ENCODE measurements at places on chromosomes 11 and 22. TPM values are rescaled to one million over a fixed set of nuclear protein-coding genes. Genes with fewer than 3 reads are reported as not detected.

GRCh38 chr11:112617977-112618826, 343.0 kb upstream of the NCAM1 start:
- DNase-seq, result no peak

DNA sequence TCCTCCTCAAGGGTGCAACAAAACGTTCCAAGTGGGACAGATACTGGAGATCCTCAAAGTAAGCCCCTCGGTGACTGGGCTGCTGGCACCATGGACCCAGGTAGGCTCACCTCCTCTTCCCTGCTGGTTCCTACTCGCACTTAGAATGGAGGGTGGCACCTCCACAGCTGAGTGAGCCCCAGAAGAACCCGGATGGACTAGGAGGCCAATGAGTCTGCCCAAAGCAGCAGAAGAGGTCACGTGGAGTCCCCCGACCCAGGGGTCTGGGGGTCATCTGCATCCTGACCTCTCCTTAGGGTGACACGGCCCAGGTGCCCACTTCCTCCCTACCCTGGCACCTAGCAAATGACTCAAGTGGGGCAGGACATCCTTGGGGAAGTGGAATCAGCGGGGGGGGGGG, 4.4 kb downstream of the APOL1 start:
- no peak for DNase-seq

- DNase-seq, result no peak
These were observed 34.3 kb downstream of the DBX1 start for GRCh38 chr11:20125927-20126326.

DNA sequence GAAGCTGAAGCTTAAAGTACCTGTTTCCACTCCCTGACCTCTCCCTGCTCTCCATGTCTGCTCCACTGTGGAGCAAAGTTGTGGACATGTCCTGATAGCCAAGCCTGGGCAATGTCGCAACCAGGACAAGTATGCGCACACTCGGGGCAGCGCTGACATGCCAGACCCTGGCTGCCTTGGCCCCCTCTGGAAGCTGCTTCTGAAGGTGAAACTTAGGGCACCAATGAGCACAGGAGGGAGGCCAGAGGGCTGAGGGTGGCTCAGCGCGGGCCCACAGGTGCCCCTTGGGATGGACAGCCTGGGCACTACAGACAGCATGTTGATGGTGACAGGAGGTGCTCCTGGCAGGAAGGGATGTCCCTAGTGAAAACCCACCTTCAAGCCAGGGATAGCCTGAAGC, 90.2 kb downstream of the CCDC73 start:
- DNase-seq, result no peak

GRCh38 chr22:35986088-35986487, 42.5 kb downstream of the RBFOX2 start:
- DNase-seq, result no peak

GRCh38 chr11:66745356-66746235, 16.6 kb upstream of the SPTBN2 start:
- DNase-seq, result no peak

- no peak for DNase-seq
These were observed 494.5 kb downstream of the BRD1 start for GRCh38 chr22:49333206-49333605.

GRCh38 chr11:103926990-103927389, 109.5 kb upstream of the DDI1 start:
- DNase-seq, result no peak

- DNase-seq, result no peak
These were observed 3.8 kb upstream of the PPIL2 start for GRCh38 chr22:21661991-21662390.

- DNase-seq, result no peak
These were observed 17.9 kb downstream of the RAB38 start for GRCh38 chr11:88157370-88157769.

DNA sequence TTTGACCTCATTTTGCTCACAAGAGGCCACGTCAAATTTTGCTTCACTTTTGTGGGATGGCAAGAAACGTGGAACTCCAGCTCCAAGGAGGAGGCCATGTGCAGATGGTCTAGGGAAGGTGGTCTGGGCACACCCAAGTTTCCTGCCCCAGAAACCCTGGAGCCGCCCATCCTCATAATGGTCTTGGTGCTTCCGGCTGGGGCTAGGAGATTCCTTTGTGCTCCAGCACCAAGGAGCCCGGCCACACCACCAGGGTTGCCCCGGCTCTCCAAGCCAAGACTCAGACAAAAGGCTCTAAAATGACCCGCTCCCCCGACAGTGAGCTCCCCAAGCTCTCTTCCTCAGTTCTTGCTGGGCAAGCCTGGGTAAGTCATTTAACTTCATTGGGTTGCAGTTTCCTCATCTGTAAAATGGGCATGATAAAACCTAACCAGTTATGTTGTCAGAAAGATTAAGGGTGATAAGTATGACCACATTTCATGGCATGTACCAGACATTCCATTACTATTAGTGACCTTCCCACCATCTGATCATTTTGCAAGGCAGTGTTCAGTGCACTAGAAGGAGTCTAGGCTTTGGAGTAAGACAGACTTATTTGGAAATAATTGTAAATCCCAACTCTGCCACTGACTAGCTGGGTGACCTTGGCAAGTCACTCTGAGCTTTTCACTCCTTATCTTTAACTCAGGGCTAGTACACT, 23.3 kb downstream of the DKK3 start:
- DNase-seq, result no peak

DNA sequence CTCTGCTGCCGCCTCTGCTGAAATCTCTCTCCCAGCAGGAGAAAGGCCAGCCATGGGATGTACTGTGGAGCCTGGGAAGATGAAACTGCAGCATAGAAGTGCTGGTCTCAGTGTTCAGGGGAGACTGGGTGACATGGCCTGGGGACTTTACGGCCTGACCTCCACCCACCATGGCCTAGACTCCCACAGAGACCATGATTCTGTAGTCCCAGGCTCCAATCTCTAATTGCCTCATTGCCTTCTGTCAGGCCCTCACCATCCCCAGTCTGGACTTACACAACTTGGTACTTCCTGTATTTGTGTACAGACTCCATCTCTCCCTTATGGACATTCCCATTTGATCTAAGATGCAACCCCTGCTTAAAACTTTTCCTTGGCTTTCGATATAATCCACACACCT, 43.1 kb downstream of the TRAF6 start:
- DNase-seq, result no peak

- no peak for DNase-seq
These were observed 76.3 kb downstream of the PARVB start for GRCh38 chr22:44100411-44100810.

DNA sequence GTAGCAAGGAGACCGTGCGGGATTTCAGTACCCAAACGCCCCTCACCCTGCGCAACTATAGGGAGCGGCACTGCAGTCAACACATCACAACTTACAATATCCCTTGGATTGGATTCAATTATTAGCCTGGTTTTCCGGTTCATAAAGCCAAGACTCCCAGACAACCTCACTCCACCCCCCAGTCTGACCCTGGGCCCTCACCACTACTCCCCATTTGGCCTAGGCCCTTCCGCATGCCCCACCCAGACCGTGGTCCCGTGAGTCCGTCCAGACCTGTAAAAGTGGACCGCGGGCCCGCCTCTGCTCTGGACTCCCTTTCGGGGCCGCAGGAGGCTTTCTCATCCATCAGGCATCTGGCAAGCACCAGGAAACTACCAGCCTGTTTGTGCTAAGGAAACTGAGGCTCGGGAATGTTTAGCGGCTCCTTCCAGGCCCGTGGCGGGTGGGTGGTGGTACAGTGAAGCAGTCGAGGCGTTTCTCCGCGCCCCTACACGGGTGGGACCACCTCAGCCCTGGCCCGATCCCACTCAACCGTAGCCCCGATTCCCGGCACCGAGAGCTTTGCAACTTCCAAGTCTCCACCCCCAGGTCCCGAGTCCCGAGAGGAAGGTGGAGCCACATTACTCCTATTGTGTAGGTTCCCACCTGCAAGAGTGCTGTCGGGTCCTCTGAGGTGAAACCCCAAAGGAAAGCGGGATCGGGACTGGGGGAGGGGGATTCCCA, 679 bp upstream of the DPP3 start:
- peak; percentile 47 for DNase-seq

DNA sequence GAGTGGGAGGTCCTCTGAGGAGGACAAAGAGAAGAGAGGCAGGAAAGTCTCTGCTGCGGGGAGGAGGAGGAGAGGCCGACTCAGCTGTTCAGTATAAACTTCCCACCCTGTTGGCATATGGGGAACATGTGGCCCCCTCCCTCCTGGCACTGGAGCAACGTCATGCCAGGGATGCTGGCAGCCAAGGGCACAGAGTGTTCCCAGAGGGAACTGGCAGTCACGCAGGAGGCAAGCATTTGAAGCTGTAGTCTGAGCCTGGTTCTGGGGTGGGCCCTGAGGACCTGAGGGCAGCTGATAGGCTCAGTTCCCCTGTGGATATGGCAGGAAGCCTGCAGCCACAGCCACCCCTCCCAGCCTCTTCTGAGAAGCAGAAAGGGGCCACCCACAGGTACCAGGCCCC, 67.1 kb upstream of the TSPAN18 start:
- no peak for DNase-seq

DNA sequence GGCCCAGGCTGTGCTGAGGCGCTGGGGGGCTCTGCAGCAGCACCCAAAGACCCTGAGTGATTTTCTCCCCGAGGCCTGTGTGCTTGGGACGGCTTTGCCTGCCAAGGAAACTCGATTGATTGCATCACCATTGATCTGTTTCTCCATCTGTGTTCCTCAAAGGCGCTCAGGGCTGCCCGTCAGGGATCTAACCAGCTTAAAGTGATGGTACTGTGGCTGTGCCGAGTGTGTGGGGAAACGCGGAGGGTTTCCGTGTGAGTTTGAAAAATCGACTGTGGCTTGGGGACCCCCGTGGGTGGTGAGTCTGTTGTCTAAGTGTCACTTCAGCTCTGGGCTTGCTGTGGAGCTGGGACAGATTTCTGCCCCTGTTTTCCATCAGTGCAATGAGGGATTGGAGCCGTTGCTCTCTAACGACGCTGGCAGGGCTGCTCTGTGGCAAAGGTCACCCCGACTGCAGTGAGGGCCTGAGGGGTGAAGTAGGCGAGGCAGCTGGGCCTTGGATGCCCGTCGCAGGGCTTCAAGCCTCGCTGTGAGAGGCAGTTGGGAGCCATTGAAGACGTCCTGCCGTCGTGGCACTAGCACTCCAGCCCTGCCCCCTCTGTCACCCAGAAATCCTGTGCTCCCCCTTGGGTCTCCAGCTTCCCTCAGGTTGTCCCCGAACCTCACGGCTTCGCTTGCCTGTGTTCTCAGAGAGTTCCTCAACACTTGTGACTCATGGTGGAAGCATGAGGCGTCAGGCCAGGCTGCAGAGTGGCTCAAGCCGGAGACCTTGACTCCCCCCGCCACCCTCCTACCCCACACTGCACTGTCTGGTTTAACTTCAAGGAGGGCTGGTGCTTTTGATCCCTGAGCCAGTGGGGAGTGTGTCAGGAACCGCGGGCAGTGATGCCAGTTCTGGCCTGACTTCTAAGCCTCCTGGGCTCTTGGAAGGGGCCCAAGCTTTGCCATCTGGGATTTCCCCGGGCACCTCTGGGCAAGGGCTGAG, 21.8 kb downstream of the CACNA1I start:
- no peak for DNase-seq

GRCh38 chr22:19518635-19519034, 5.6 kb downstream of the CLDN5 start:
- DNase-seq, result peak; percentile 46

DNA sequence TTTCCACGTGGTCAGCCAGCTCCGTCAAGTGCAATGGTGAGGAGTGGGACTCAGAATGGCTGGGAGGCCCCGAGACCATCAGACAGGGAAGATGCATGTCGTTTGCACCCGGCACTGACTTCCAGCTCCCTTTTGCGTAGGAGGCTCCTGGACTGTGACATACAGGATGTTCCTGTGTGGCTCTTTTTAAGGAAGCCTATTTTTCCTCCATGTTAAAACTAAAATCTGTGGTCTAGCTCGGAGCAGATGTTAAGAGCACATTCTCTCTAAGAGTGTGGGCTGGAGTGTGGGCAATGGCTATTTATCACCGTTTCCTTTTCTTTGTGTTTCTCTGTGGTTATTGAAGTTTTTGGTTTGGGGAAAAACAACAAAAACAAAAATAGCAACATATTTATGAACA, 40.9 kb upstream of the AMPD3 start:
- DNase-seq, result no peak

DNA sequence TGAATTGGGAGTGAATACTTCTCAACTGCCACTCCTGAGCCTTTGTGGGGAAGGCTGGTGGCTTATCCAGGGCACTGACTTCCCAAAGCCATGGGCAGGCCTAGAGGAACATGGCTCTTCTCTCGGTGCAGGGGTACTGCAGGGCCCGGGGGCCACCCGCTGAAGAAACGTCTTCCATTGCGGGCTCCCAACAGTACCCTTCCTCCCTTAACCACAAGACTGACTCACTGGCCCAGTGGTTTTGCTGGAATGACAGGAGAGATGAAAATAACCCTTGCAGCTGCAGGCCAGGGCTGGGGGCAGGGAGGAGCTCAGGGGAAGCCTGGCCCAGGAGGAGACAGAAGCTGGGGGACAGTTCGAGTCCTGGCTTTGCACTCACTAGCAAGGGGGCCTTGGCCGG, 13.5 kb downstream of the TXN2 start:
- DNase-seq, result no peak

- DNase-seq, result no peak
These were observed 223.8 kb downstream of the LRRC4C start for GRCh38 chr11:41235668-41236067.

- DNase-seq, result no peak
These were observed 212.8 kb downstream of the DSCAML1 start for GRCh38 chr11:117584056-117584830.

GRCh38 chr11:126419801-126420697, 64.6 kb downstream of the ST3GAL4 start:
- DNase-seq, result no peak

DNA sequence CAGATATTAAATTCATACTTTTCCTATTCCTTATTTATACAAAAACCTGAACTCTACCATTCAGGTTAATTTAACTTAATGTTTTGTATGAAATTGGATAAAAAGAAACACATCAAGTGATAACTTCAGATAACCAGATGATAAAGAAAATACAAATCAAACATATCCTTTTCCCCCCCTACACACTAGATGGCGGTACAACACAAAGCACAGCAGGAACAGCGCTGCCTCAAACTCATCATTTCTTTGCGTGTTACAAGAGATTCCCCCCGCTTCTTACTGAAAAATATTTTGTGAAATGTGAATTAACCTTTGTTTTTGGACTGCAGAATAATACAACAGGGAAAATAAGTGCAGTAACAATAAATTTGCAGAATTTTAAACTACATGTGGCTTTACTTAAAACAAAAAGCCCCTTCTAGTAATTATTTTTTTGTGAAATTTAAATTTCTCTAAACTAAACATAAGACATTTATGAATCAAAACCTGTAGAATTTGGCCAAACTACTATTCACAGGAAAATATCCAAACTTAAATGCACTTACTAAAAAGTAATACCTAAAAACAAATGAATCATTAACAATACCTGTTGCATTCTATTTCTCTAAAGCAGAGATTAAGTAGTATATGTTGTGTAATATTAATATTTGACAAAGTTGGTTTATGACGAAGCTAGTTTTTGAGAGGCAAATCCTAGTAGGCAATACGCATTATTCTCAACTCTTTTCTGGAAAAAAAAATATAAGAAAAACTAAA, 74.4 kb downstream of the ARHGAP32 start:
- DNase-seq, result peak; percentile 20

The APBB1 gene
- 49.1 TPM for polyA plus RNA-seq

The CASP1 gene
- polyA plus RNA-seq, result 3.4 TPM

The BIK gene
- polyA plus RNA-seq, result 1.3 TPM

The OR5T2 gene
- polyA plus RNA-seq, result not detected

The MAP4K2 gene
- 25.7 TPM for polyA plus RNA-seq

The TENM4 gene
- polyA plus RNA-seq, result 29.5 TPM

The P2RY2 gene
- 0.77 TPM for polyA plus RNA-seq

The TSSK2 gene
- not detected for polyA plus RNA-seq

The ACTN3 gene
- 0.60 TPM for polyA plus RNA-seq

The OR2D2 gene
- not detected for polyA plus RNA-seq

The ADORA2A gene
- 7.3 TPM for polyA plus RNA-seq

The DBX1 gene
- not detected for polyA plus RNA-seq

The UBTFL1 gene
- not detected for polyA plus RNA-seq

The OR52E8 gene
- polyA plus RNA-seq, result not detected

Data from left renal cortex interstitium (tissue), 4 donors.